ENCODE measurements at places on chromosomes 4 and X. TPM values are rescaled to one million over a fixed set of nuclear protein-coding genes. Genes with fewer than 3 reads are reported as not detected.
A peak's percentile ranks its signal among the peaks of the same experiment; 100 is the strongest.

USP17L22 gene
- total RNA-seq = not detected

GRCh38 chr4:105568584-105568983, 16.2 kb downstream of the ARHGEF38 start:
- DNase-seq = no peak
- H3K27me3 ChIP-seq = no peaks in the 10 kb centered on the region
- H3K4me1 ChIP-seq = peaks cover 3% of the 10 kb centered on the region
- H3K4me3 ChIP-seq = no peak overlapping the region

GRCh38 chr4:184267673-184268583, 50.3 kb upstream of the ENPP6 start:
- no peaks in the 10 kb centered on the region for H3K36me3 ChIP-seq
- peaks cover 3% of the 10 kb centered on the region for H3K27me3 ChIP-seq
- no peak overlapping the region for H3K27ac ChIP-seq
- peaks cover 19% of the 10 kb centered on the region for H3K4me1 ChIP-seq
- H3K4me3 ChIP-seq = no peak overlapping the region
- DNase-seq = no peak

AKAP14 gene
- not detected for total RNA-seq

DNA sequence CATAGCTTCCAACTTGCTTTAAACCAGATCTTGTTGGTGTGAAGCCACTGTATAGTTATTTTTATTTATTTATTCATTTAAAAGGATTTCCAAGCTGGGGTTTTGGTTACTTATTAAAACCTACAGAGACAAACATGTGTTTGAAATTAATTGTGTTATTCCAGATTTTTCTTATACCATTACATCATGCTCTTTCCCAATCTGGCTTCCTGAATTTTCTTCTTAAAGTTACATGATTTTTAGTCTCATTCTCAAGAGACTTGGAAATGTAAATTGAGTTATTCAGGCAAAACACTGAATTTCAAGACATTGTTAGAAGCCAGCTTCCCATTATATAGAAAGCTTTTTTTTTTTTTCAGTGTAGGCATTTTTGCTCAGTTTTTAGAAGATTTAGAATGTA, 381.9 kb downstream of the IL1RAPL1 start:
- H3K36me3 ChIP-seq = no peaks in the 10 kb centered on the region
- DNase-seq = no peak
- no peak overlapping the region for H3K4me3 ChIP-seq
- H3K27ac ChIP-seq = no peak overlapping the region
- no peaks in the 10 kb centered on the region for H3K27me3 ChIP-seq

NHSL2 gene
- total RNA-seq = 57.6 TPM

TMEM154 gene
- total RNA-seq = 6.7 TPM

DNA sequence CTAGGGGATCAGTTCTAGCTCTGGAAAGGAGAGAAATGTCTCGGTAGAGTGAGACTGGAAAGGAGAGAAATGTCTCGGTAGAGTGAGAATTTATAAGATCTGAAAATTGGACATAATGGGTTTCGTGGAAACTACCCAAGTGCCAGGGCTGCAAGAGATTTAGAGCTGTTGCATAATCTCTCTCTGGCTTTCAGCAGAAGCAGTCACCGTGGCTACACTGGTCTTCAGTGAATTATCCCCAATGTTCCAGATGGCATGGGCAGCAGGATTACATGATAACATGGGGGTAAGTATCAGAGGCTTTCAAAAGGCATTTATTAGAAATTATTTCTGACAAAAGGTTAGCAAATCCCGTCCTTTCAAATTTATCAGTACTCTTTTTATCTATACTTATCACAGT, 435.5 kb downstream of the NKX6-1 start:
- no peak for DNase-seq
- H3K27ac ChIP-seq = no peak overlapping the region
- no peak overlapping the region for H3K4me3 ChIP-seq
- H3K27me3 ChIP-seq = no peaks in the 10 kb centered on the region
- H3K4me1 ChIP-seq = peaks cover 27% of the 10 kb centered on the region

DNA sequence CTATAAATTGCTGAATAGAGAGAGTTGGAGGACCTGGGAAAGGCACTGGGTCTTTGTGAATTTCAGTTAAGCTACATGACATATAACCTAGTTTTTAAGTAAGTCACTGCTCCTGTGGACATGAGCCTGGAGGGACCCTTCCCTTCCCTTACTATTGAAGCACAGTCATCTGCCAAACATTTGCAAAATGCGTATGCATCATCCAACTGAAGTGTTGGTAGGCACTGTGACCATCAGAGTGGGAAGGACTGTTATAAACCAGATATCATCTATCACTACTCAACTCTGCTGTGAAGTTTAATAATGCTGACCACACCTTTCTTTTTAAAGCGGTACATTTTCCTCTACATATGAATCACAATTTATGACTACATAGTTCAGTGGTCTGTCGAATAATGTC, 5.2 kb downstream of the GABRA3 start:
- H3K27ac ChIP-seq = no peak overlapping the region
- no peaks in the 10 kb centered on the region for H3K27me3 ChIP-seq
- H3K4me1 ChIP-seq = no peaks in the 10 kb centered on the region
- no peak overlapping the region for H3K4me3 ChIP-seq
- H3K36me3 ChIP-seq = no peaks in the 10 kb centered on the region

DGAT2L6 gene
- total RNA-seq = not detected

DNA sequence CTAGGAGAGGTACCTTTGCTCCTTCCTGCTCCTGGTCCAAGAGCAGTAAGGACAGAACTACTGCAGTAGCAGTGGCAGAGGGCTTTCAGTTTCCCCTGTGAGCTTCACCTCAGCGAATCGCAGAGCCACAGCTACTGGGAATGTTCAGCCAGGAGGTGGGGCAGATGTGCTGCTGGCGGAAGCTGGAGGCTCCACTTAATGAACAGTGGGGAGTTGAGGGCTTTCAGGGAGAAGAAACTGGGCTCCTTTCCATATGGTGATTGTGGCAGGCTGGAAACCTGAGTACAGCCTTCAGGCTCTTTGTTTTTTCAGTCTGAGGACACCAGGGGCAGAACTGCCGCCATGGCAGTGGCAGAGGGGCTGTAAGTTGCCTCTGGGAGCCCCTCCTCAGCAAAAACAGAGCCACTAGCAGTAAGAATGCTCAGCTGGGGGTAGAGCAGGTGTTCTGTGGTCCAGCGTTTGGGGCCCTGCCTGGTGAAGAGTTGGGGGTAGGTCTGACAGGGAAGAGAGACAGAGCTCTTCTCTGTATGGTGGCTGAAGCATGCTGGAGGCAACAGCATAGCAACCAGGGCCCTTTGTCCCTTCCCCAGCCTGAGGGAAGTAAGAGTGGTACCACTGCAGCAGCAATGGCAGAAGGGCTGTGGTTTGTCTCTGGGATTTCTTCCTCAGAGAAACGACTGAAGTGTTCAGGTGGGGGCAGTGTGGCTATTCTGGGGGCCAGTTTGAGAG, 106.0 kb upstream of the GRXCR1 start:
- H3K36me3 ChIP-seq = no peaks in the 10 kb centered on the region
- no peak overlapping the region for H3K27ac ChIP-seq
- no peak overlapping the region for H3K4me3 ChIP-seq
- no peak for DNase-seq
- H3K27me3 ChIP-seq = no peaks in the 10 kb centered on the region
- H3K4me1 ChIP-seq = no peaks in the 10 kb centered on the region

DNA sequence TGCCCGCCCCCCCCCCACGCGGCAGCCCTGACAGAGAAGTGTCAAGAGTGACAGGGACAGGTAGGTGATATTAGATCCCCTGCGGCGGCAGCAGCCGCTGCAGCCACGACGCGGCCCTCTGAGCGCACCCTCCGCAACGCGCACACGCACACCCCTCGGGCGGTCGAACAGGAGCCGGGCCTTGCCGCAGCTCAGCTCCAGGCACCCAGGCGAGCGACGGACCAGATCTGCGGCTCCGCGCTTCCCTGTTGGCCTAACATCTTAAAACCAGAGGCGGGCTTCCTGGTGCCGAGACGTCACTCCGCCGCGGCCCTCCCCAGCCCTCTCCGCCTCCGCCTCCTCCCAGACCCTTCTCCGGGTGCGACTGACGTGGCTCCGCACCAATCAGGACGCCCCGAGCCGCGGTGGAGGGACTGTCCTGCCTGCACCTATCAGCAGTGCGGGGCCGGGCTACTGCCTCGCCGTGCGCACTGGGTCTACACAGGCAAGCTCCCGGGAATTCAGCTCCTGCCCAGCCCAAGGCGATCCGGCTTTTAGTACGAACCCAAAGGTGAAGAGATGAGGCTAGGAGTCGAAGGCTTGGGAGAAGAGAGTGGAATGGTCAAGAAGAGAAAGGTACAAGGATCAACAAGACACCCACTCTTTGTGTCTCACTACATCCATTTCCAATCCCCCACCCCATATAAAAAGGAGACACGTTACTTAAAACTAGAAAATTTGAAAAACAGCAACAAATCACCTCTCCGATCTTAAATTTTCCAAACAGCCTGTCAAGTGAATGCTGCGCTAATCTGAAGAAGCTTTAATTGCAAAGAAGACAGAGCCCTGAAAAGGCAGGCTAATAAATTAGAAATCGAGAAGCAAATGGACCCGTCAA, at the start of gene PITX2:
TSS of gene PITX2 (minus strand) at position 237 of the 877 bp plus-strand sequence. CDS start 617 bp downstream, outside the sequence.
- peak; percentile 99 for DNase-seq
- peaks cover 9% of the 10 kb centered on the region for H3K36me3 ChIP-seq
- H3K4me1 ChIP-seq = peaks cover 37% of the 10 kb centered on the region
- H3K27me3 ChIP-seq = peaks cover 33% of the 10 kb centered on the region

GRCh38 chr4:10554694-10555093, 97.5 kb upstream of the ZNF518B start:
- no peaks in the 10 kb centered on the region for H3K36me3 ChIP-seq
- H3K27me3 ChIP-seq = no peaks in the 10 kb centered on the region
- H3K4me3 ChIP-seq = no peak overlapping the region
- no peak overlapping the region for H3K27ac ChIP-seq

GRCh38 chr4:10983885-10984640, 299.5 kb upstream of the CLNK start:
- no peak for DNase-seq
- H3K27ac ChIP-seq = no peak overlapping the region
- H3K36me3 ChIP-seq = no peaks in the 10 kb centered on the region
- H3K4me3 ChIP-seq = no peak overlapping the region
- peaks cover 2% of the 10 kb centered on the region for H3K27me3 ChIP-seq
- peaks cover 5% of the 10 kb centered on the region for H3K4me1 ChIP-seq

GRCh38 chr4:86398187-86398586, 38.3 kb upstream of the MAPK10 start:
- H3K4me3 ChIP-seq = no peak overlapping the region
- DNase-seq = no peak
- H3K4me1 ChIP-seq = no peaks in the 10 kb centered on the region
- no peak overlapping the region for H3K27ac ChIP-seq

DNA sequence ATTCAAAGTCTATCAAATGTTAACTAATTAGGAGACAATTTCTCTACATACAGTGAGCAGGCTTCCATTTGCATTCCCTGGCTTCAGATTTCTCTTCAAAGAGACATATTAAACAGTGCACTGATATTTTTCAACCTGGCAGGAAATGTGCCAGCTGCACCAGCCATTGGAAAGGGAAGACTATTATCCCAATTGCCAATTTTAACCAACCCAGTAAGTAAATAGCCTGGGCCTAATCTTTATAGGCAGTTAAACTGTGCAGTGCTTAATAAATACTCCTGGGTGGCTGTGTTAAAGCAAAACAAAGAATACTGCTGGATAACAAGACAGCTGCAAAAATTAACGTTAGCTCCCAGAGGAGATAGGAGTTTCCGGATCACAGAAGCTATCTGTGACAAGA, 111.9 kb upstream of the GALNT7 start:
- no peak overlapping the region for H3K4me3 ChIP-seq
- no peak for DNase-seq
- peaks cover 30% of the 10 kb centered on the region for H3K4me1 ChIP-seq
- no peaks in the 10 kb centered on the region for H3K36me3 ChIP-seq

GRCh38 chr4:58214376-58214775, 1104.2 kb upstream of the IGFBP7 start:
- no peak overlapping the region for H3K27ac ChIP-seq
- DNase-seq = no peak
- no peaks in the 10 kb centered on the region for H3K36me3 ChIP-seq

TAF7L gene
- 0.31 TPM for total RNA-seq

HMX1 gene
- not detected for total RNA-seq

DNA sequence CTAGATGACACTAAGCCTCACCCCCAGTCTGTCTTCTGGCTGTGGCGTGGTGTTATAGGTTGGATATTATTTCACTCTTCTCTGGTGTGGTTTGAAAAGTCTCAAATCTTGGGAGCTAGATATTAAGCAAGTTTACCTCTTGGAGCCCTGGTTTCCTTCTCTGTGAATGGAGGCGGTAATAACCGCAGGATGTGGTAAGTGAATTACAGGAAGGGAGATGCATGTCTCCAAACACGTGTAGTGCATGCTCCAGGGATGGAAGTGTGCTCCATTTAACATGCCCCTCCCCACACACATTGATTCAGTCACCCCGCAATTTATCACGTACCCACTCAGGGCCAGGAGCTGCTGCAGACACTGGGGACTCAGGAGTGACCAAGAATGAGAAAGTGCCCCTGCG, 4.9 kb downstream of the ZNF275 start:
- H3K4me1 ChIP-seq = peaks cover 39% of the 10 kb centered on the region
- H3K27me3 ChIP-seq = no peaks in the 10 kb centered on the region
- no peak for DNase-seq
- H3K27ac ChIP-seq = no peak overlapping the region
- peaks cover 16% of the 10 kb centered on the region for H3K36me3 ChIP-seq

DNA sequence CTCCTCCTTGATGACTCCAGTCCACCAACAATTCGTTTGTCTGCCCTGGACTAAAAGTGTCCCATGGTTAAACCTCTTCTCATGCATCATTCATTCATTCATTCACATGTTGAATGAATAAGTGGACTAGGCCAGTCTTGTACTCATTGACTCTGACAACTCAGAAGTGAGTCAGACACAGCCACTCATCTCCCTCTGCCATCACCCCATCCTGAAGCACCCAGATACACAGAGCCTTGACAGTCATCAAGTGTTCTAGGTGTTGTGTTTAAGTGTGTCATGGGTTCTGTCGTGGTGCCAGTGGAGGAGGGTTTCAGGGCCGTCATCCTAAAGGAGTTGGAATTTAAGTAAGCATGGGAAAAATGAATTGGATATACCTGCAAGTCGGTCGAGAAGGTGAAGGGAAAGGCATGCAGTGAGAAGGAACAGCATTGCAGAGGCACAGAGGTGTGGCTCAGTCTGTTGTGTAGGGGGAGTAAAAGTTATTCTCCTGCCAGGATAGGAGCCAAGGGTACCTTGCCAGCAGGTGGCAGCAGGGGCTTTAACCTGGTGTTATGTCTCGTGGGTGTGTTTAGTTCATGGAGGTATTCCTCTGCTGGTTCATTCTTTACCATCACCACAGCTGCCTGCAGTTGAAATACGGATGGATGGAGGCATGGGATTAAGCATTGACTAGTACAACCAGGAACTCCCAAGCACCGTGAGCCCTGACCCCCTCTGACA, 18.3 kb downstream of the MAGED2 start:
- H3K4me1 ChIP-seq = peaks cover 19% of the 10 kb centered on the region
- no peak overlapping the region for H3K27ac ChIP-seq
- no peak overlapping the region for H3K4me3 ChIP-seq
- peaks cover 8% of the 10 kb centered on the region for H3K27me3 ChIP-seq
- DNase-seq = no peak
- peaks cover 5% of the 10 kb centered on the region for H3K36me3 ChIP-seq

All from endothelial cell (in vitro differentiated cells).